ENCODE measurements at places on chromosomes 5 and 9.

DNA sequence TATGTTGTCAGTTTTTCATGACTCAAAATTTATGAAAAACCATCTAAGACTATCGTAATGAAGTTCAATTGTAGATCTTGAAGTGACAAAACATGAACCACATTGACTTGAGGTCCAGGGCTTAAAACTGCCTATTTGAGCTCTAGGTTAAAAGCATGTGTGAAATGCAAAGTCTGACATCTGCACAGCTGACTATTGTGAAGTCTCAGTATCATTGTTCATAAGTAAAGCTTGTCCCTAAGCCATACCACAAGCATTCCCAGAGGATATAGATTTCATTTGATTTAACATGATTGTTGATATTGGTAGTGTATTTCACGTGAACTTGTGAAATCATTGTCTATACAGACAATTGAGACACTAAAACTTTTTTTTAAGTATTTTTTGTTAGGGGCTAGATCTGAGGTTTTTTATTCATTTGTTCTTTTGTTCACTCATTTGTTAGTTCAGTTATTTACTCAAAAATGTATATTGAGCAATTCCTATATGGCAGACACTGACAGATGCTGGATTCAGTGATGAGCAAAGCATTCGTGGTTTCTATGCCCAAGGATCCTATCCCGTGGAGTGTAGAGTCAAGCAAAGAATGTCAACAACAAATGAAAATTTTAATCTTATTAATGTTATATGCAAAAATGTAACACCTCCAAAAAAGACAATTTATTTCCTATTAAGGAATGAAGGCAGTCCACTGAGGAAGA lies 485.2 kb downstream of the RAB3C start:
- no peak for DNase-seq

GRCh38 chr5:56346044-56346710 lies 113.0 kb upstream of the ANKRD55 start:
- DNase-seq, result no peak

GRCh38 chr5:158819840-158820620 lies 279.7 kb downstream of the EBF1 start:
- DNase-seq, result no peak

GRCh38 chr5:73280386-73280785 lies 107.4 kb downstream of the TMEM174 start:
- DNase-seq, result no peak

- DNase-seq, result no peak
Observed at GRCh38 chr5:35158622-35159369, 71.5 kb downstream of the PRLR start.

- DNase-seq, result no peak
Observed at GRCh38 chr5:119397518-119398380, 41.9 kb downstream of the TNFAIP8 start.

DNA sequence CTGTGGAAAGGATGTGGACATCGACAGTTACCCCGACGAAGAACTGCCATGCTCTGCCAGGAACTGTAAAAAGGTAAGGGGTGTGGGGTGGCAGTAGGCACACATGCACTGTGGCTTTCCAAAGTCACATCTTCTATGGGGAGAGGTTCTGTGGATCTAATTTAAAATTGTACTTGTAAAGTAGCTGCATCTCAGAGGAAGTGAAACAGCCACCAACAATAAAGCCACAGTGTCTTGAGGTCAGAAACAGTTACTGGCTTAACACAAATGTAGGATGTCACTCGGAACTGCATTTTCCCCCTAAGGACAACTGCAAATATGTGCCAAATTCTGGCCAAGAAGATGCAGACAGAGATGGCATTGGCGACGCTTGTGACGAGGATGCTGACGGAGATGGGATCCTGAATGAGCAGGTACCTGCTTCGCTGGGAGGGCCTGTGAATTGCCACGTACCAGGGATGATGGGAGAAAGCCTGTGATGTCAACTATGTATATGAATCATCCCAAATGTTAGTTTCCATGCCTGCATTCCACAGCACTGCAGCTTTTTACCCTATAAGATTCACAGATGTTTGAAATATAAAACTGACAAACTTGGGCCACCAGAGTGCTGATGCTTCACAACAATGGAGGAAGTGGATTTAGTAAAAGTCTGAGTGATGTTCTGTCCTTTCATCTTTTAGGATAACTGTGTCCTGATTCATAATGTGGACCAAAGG lies 35.3 kb downstream of the THBS4 start:
- DNase-seq, result no peak

- no peak for DNase-seq
Observed at GRCh38 chr9:27472195-27472594, 51.9 kb upstream of the IFNK start.

GRCh38 chr5:149282027-149282965 lies 10.6 kb downstream of the AFAP1L1 start:
- DNase-seq, result no peak
